ENCODE measurements at places on chromosomes 13 and 19.

DNA sequence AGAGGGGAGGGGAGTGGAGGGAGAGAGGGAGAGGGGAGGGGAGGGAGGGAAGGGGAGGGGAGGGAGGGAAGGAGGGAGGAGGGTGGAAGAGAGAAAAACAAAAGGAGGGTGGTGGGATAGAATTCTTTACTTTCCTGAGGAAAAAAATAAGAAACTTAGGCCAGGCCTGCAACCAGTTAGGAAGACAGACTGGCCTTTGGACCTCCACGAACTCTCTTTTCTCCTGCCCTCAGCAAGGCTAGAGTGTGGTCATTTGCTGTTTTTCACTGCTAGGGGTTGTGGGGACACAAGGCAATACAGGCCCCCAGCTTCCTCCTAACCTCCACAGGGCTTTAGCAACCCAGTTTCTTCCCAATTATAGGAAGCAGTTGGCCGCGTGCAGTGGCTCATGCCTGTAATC, 4.2 kb downstream of the CCDC8 start:
- no peak for DNase-seq

GRCh38 chr13:30376426-30377311, 45.6 kb upstream of the UBE2L5 start:
- no peak for DNase-seq

DNA sequence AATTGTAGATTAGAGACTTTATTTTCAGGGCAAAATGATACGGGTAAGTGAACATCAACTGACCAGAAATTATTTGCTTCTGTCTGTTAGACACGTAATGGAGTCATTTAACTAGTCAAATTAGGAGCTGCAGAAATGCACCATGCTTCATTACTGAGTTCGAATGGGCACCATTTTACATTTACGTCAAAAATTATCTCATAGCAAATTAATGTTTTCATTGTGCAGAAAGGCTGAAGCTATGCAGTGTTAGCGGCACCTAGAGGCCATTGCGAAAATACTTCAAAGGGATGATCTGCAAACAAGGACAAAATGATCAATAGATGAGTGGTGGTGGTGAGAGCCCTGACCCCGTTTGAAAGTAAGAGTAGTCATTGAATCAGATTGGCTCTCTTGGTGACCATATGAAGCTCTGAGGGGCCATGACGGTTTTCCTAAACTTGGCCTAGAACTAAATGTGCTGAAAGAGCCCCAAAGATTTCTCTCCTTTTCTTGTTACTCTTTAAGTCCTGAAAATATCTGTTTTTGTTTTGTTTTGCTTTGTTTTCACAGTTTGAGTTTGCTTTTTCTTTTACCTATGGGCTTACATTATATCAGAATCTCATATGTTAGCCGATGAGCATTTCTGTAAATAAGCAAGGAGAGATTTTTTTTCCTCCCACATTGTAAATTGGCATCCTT, 277.9 kb downstream of the ZNF536 start:
- no peak for DNase-seq

DNA sequence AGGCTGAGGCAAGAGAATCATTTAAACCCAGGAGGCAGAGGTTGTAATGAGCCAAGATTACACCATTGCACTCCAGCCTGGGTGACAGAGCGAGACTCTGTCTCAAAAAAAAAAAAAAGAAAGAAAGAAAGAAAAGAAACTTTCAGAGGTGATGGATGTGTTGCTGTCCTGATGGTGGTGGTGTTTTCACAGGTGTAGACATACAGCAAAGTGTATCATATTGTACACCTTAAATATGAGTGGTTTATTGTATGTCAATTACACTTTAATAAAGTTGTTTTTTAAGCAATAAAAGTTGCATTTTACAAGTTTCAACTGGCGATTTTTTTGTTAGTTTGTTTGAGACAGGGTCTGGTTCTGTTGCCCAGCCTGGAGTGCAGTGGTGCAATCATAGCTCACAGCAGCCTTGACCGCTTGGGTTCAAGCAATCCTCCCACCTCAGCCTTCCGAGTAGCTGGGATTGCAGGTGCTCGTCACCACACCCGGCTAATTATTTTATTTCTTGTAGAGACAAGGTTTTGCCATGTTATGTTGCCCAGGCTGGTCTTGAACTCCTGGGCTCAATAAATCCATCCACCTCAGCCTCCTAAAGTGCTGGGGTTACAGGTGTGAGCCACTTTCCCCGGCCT, 13.5 kb upstream of the INSR start:
- DNase-seq = no peak

GRCh38 chr19:47725759-47726401, 12.7 kb downstream of the EHD2 start:
- no peak for DNase-seq

GRCh38 chr19:34096020-34096915, 76.0 kb upstream of the LSM14A start:
- DNase-seq = no peak

- no peak for DNase-seq
Measured at GRCh38 chr13:80684217-80684991, 343.5 kb upstream of the SPRY2 start.

DNA sequence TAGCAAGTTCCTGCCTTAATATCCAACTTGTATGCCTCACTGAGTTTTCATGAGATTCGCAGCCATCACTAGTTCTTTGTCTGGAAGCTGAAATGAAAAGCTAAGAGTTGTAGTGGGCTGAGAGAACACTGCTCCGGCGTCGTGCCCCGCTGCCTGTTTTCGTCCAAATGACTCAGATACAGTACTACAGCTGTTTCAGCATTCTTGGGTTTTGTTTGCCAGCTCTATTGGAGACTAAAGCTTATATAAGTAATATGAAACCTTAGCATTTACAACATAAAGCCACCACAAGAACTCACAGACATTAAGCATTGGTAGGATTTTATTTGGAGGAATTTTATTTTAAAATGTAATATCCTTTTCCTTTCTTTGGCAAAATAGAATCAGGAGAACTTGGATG, 299.7 kb downstream of the DLEU7 start:
- DNase-seq = no peak

DNA sequence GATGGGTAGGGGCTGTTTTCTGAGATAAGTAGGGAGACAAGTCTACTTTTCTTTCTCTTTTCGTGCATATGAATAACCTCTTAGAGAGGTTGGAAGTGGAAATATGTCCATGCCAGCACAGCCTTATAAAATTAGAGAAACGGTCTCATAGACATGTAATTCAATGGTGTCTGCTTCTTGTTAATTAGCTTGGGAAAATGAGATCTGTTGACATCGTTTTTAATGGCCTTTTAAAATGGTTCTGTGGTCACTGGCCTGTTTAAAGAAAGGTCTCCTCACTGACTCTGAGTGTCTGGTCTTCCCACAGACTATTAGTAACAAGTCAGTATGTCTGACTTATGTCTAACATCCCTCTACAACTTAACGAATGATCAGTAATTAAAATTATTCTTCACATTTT, 487.1 kb downstream of the SLITRK6 start:
- DNase-seq = no peak

GRCh38 chr13:73433458-73433857, 374.7 kb downstream of the KLF5 start:
- no peak for DNase-seq

GRCh38 chr13:64158908-64159307, 2743.3 kb upstream of the PCDH20 start:
- no peak for DNase-seq

DNA sequence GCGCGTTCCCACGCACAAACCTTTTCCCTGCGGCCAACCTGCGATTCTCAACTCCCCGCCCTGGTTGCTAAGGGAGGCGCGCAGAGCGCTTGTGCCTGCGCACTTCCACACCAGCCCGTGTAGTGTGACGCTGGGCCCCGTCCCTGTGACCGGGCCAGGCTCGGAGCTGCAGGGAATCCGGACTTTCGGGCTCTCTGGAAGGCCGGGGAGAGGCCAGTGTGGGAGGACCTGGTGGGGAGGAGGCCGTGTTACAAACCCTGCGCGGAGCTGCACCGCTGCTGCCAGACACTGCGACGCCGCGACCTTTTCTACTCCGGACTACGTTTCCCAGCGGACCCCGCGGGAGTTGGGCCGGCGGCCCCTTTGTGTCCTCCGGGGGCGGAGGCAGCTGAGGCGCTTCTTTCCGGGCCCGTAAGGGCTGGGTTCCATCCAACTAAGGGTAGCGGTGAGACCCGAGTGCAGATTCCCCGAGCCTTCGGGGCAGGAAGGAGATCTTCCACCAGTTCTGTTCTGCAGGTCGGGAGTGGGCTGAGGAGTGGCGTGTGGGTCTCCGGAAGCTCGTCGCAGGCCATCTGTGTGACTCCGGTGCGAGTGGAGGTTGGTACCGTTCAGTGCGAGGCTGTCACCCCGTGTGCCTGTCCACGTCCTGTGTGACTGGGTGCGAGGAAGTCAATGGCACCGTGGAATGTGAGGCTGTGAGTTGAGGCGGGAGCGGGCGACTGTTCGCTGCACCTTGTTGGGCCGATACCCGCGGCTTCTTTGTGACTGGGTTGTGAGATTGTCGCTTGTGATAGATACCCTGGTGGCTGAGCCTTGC, at the start of gene ZNF570:
Gene ZNF570, plus strand, starts transcription at position 396 of the 817 bp plus-strand sequence. CDS start 999 bp downstream, outside the sequence.
- DNase-seq = peak; percentile 83

DNA sequence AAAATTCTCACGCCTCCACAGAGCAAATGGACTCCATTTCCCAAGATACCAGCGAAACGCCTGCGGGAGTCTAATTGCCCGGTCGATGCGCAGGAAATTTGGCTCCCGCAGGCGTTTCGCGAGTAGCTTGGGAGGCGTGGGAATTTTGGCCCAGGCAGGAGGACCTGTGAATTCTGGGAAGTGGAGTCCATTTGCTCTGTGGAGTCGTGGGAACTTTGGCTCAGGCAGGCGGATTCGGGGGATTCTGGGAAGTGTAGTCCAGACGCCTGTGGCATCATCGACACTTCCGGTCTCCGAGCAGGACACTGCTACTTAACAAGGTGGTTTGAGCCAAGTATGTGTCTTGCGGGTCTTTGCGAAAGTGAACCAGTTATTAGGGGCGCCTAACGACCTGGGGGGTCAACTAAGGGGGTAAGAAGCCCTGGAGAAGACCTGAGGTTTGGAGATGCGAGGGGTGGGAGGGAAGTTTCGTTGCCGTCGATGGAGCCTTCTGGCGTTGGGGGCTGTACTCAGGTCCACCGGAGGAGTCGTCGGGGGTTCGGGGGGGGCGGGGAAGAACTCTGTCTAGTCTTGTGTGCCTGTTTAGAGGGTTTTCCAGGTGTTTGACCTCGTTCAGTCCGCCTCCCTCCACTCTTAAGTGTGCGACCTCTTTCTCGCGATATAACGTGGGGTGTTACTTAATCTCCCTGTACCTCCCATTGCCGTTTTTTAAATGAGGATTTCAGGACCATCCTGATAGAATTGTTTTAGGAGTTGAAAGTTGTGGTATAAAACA, at the start of gene ZNF155:
Gene ZNF155, plus strand, starts transcription at position 277 of the 775 bp plus-strand sequence. CDS start 4,356 bp downstream, outside the sequence.
- peak; percentile 73 for DNase-seq

- DNase-seq = no peak
Measured at GRCh38 chr13:40556453-40556852, 110.0 kb downstream of the FOXO1 start.

- DNase-seq = no peak
Measured at GRCh38 chr19:13864046-13864666, 12.8 kb upstream of the NANOS3 start.

- no peak for DNase-seq
Measured at GRCh38 chr13:50990065-50990817, 80.7 kb downstream of the RNASEH2B start.
